ENCODE measurements at places on chromosomes 4 and X.

DNA sequence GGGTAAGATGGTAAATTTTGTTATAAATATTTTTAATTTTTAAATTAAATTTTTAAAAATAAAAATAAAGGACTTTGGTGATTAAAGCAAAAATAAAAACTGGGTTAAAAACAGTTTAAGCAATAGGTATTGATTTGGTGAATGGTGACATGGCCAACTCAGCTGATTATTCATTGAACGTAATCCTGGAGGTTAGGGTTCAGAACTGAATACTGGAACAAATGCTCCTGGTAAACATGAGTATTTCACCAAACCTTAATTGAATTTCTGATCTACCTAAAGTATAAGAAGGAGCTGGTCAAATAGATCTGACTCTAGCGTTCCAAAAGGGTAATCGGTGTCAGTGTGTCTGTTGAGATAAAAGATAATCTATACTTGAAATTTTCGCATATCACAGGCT lies 141.8 kb downstream of the SHROOM3 start:
- DNase-seq: no peak

GRCh38 chrX:75230296-75230695 lies 43.6 kb upstream of the UPRT start:
- DNase-seq: no peak

- no peak for DNase-seq
These were observed 562.1 kb upstream of the ADGRL3 start for GRCh38 chr4:60637976-60638375.

GRCh38 chr4:149923736-149924135 lies 108.1 kb upstream of the IQCM start:
- no peak for DNase-seq

DNA sequence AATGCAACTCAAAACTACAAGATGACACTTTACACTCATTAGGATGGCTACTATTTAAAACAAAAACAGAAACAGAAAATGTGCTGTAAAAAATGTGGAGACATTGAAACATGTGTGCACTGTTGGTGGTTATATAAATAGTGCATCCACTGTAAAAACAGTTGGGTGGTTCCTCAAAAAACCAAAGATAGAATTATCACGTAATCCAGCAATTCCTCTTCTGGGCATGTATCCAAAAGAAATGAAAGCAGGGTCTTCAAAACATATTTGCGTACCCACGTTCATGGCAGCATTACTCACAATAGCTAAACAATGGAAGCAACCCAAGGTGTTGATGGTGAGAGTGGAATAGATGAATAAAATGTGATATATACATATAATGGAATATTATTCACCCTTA lies 967.2 kb downstream of the TRAM1L1 start:
- no peak for DNase-seq

- DNase-seq: no peak
These were observed 127.8 kb downstream of the CRLF2 start for GRCh38 chrX:1084689-1085088.

DNA sequence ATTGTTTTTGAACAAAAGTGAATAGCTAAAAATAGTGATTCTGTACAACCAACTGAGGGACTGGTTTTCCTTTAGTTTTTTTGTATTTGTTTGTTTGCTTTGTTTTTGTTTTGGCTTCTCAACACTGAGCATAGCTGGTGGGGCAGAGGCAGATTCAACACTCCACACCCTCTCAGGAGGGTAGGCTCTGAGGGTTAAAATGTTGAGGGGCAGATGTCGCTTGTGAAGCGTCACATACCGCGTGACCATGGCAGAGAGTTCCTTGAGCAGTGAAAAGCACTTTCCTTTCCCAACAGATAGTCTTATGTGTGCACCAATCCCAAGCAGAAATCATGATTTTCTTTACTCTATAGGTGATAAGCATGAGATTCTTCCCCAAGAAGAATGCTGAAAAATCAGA lies 155.0 kb downstream of the PALLD start:
- no peak for DNase-seq

DNA sequence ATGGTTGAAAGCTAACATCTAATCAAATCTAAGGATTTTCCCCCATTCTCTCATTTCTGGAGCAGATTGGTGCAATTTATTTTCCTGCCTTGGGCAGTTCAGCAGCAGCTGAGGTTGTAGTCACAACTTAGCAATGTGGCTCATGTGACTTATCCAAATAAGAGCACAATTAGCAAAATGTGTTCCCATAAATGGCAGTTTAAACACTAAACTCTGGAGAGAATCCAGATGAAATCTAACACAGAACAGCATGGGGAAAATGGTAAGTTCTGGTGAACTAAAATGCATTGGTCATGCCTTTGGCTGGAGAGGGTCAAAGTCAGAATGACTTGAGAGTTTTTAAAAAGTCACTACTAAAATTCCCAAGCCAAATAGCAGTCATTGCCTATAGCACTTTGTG lies 422.6 kb upstream of the DIPK2B start:
- no peak for DNase-seq

DNA sequence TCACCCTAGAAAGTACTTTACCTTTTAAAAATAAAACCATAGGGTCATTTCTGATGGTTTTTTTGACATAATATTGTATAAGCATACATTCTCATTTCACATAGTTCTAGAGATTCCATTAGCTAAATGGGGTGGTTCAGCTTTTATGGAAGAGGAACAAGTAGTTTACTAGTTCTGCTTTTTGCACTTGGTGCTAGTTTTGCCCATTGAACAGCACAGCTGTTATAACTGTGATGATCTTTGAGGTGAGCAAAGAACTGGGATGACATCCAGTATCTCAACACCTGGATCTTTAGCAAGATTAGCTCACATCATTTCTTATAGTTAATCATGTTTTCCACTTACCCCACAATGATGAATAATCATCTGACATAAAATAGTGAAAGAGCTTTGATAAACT lies 40.9 kb downstream of the MOB1B start:
- no peak for DNase-seq

GRCh38 chrX:45850775-45851433 lies 650.2 kb upstream of the DIPK2B start:
- no peak for DNase-seq

DNA sequence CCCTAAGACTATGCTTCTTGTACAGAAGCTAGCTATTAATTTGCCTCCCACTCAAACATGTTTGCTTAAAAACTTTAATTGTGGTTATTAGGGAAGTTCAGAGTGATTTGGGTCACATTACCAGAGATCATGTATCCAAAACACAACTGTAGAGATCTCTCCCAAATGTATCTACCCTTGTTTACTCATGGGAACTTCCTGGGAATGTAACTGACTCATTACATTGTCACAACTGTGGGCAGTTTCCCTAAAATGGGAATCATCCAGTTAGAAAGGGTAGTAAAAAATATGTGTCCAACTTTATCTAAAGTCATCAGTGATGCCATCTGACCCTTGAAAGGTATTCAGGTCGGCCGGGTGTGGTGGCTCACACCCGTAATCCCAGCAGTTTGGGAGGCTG lies 40.3 kb upstream of the GLRA3 start:
- no peak for DNase-seq

DNA sequence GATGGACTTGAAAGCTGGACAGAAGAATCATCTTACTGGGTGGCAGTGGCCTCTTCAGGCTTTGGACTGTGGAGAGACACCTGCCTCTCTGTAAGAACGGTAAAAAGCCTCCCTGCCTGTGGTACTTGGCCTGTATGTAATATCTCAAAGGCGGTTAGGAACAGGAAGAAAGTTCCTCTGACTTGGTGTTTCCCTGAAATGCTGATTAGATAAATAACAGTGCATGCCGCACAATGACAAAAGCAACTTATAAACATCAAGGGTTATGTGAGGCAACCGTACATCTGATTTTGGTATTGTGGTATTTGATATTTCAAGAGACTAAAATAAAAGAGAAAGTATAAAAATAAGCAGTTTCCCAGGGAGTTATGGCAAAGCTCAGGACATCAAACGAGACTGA lies 92.4 kb upstream of the SORBS2 start:
- DNase-seq: no peak

DNA sequence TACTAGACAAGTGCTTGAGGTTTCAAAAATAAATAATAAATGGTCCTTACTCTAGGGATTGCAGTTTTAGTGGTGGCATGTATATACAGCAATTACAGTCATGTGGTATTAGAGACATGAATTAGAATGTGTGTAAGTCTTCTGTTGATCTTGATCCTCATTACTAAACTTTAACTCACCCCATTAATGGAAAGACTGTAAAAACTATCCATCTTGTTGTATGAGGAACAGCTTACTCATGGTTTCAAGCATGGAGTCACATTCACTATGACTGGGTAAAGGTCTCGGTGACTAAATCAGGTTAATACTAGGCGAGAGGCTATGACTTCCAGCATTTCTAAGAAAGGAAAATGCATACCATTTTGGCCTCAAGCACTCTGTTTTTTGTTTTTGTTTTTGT lies 107.0 kb upstream of the HPGD start:
- DNase-seq: no peak

GRCh38 chr4:22462688-22463087 lies 53.2 kb downstream of the ADGRA3 start:
- DNase-seq: no peak

DNA sequence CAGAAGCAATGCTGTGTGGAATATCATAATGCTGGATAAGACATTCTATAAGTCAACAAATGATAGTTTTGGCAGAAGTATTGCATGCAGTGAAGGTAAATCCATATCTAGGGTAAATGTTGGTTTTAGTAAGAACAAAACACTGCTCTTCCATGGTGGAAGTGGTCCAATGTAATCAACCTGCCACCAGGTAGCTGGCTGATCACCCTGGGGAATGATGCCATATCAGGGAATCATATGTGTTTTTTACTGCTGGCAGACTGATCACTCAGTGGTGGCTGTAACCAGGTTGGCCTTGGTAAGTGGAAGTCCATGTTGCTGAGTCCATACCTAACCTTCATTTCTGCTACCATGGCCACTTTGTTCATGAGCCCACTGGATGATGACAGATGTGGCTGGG lies 74.0 kb upstream of the CENPE start:
- no peak for DNase-seq

- DNase-seq: peak; percentile 50
These were observed 190.8 kb downstream of the TSPAN5 start for GRCh38 chr4:98467627-98468072.

GRCh38 chrX:49189606-49190005 lies 3.4 kb upstream of the PRICKLE3 start:
- DNase-seq: no peak

GRCh38 chrX:78517124-78517523 lies 142.0 kb downstream of the RTL3 start:
- DNase-seq: peak; percentile 49

GRCh38 chrX:76555816-76556215 lies 128.3 kb downstream of the MAGEE1 start:
- DNase-seq: no peak

- DNase-seq: no peak
These were observed 123.3 kb downstream of the CLCN4 start for GRCh38 chrX:10280071-10280470.

DNA sequence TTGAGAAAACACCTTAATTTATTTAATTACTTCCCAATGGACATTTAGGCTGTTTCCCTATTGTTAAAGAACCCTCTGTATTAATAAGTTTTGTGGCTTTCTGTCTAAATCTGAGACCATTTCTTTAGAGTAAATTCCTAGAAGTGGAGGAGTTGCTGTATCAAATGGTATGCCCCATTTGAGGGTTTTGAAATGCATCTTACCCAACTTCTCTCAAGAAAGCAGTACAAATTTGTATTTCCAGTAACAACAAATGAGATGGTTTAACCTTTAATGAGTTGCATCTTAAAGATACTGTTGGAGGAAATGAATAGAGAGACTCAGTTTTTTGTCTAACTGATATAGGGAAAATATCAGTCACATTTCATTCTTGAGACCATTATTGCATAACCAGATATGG lies 70.5 kb upstream of the CBLL2 start:
- no peak for DNase-seq

Data from stimulated activated CD8-positive, alpha-beta memory T cell treated with anti-CD3 and anti-CD28 coated beads, Interleukin-7, amount 100 ng/mL, for 4 hours (primary cell).